Stimulated activated naive CD4-positive, alpha-beta T cell (primary cell): ENCODE measurements at places on chromosomes 2 and 18.

DNA sequence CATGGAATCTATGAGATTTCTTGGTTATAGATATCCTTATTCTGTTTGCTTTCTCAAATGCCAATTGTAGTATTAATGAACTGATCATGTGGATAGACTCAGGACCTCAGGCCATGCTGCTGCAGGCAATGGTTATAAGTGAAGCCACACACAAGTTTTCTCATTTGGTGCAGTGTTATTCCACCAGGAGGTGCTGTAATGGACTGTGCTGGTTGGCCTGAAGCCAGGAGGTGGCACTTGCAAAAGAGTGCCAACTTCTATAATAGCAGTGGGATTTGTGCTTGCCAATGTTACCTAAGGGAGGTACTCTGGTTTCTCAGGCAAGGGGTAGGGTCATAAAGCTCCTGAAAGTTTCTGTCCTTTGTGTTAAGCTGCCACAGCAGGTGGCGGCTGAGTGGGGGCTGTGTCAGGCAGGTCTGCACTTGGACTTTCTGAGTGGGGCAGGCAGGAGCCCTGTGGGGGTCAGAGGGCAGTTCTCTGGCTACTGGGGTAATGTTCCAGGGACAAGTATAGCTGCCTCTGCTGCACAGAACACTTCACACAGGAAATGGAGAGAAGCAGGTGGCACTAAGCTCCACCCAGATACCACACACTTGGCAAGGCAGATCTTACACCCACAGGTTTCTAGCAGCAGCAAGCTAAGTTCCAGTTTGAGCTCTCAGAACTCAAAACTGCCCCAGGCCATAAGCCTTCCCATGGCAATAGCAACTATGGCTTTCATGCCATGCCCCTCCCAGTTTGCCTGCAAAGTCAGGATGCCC, 352.6 kb upstream of the CWC22 start:
- no peak for DNase-seq

- no peak for DNase-seq
Measured at GRCh38 chr2:73642338-73643018, at the start of gene NAT8. Gene NAT8, minus strand, starts transcription at chr2:73642422. Its CDS starts 794 bp downstream, at chr2:73641628.

GRCh38 chr2:193808877-193809276, 1614.1 kb upstream of the TMEFF2 start:
- no peak for DNase-seq

- no peak for DNase-seq
Measured at GRCh38 chr2:61750624-61751023, 103.2 kb downstream of the FAM161A start.

GRCh38 chr18:14928396-14928795, 180.4 kb downstream of the ANKRD30B start:
- DNase-seq: no peak

- DNase-seq: no peak
Measured at GRCh38 chr2:200654823-200655222, 69.0 kb downstream of the AOX1 start.

- DNase-seq: no peak
Measured at GRCh38 chr2:181255651-181256050, 201.5 kb upstream of the ITGA4 start.

GRCh38 chr2:102510791-102511575, 38.0 kb downstream of the SLC9A4 start:
- DNase-seq: no peak

GRCh38 chr2:167579826-167580225, 667.6 kb downstream of the STK39 start:
- DNase-seq: no peak

- DNase-seq: no peak
Measured at GRCh38 chr2:20439193-20439475, 7.7 kb upstream of the RHOB start.

DNA sequence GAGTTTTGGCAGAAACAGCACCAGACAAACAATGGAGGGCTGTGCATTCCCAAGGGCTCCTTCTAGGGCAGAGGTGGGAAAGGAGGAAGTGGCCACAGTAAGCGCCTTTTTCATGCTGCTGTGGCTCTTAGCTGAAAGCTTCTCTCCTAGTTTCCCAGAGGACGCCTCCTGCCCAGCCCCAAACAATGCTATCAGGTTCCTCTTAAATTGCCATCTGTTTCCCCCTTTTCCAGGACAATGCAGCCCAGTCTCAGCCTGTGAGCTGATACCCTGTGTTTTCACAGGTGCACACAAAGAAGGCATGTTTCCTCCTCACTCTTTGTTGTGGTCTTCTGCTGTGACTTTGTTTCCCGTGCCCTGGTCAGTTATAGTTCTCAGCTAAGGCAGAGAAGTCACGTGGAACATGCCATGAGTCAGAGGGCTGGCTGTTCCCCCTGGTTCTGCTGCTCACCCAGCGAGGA, 5.4 kb upstream of the FAM124B start:
- no peak for DNase-seq

DNA sequence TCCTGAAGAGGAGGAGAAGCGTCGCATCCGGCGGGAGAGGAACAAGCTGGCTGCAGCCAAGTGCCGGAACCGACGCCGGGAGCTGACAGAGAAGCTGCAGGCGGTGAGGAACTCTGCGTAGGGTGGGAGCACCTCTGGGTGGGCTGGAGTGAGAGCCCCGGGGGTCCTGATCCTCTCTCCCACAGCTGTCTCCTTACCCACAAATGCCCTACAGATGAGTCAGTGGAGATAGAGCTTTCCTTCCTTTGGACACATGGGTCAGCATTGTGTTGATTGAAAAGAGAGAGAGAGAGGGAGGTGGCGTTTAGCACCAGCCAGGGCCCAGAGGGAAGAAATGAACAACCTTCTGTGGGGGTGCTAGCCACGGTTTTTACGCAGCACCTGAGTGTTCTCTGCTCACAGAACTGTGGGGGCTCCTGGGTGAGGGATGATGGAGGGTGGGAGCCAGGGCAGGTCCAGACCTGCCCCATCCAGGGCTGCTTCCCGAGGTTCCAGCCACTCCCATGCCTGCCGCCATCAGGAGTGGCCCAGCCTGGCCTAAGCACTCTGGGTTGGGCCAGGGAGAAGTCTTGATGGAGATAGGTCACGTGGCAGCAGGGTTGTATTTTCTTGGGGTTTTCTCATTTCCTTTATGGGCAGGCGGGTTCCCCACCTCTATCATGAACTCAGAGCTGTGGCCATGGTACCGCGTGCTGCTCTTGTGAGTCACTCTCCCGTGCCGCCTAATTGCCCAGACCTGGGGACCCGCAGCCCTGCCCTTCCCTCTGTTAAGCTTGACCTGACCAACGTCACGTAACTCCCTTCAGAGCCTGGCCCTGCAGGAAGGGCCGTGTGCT, 16.3 kb downstream of the FOSL2 start:
- DNase-seq: peak; percentile 43

GRCh38 chr2:16971722-16972234, 306.1 kb upstream of the CYRIA start:
- DNase-seq: no peak

- DNase-seq: no peak
Measured at GRCh38 chr2:177178797-177179196, 33.8 kb upstream of the HNRNPA3 start.

GRCh38 chr2:237758185-237758584, 40.4 kb upstream of the RBM44 start:
- no peak for DNase-seq

DNA sequence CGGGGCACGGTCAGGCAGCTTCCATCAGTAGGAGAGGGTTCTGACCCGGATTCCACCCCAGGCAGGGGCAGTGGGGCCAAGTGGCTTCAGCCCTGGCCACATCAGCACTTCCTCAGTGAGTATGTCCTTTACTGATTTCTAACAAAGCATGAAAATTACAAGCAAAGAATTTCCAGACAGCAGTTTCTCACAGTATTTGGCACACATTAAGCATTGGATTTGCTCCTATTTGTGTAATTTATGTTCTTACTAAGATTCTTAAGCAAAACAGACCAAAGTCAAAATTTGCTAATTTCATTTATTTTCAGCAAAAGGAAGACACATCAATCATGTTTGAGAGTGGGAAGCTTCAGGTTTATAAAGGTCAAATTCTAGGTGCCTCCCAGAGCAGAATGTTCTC, 73.3 kb upstream of the NFATC1 start:
- no peak for DNase-seq

GRCh38 chr2:44722026-44722625, 219.4 kb upstream of the SIX3 start:
- no peak for DNase-seq

GRCh38 chr2:11071211-11071610, 84.1 kb upstream of the SLC66A3 start:
- DNase-seq: no peak

- DNase-seq: no peak
Measured at GRCh38 chr18:73679941-73680712, 467.5 kb downstream of the FBXO15 start.

- DNase-seq: no peak
Measured at GRCh38 chr2:73837847-73838585, 9.3 kb downstream of the STAMBP start.
